Fibroblast of villous mesenchyme (primary cell): ENCODE measurements at places on chromosomes 6 and 20.

GRCh38 chr20:42212391-42212790, 594.2 kb upstream of the CHD6 start:
- DNase-seq, result no peak

GRCh38 chr6:34791164-34791700, 651 bp upstream of the BLTP3A start:
- DNase-seq, result peak; percentile 41

DNA sequence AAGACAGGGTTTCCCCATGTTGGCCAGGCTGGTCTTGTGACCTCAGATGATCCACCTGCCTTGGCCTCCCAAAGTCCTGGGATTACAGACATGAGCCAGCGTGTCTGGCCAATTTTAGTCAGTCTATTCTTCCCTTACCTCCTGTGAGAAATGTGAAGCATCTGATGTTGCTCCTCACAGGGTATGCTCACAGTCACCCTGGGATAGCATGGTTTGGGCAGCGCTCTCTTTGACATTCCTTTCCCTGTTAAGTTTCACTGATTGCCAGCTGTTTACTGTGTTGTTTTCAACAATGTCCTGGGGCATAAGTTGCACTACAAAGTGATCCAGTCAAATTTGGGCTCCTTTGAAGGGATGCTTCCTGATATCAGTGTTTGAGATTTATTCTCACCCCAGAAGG, 13.1 kb downstream of the CDC5L start:
- no peak for DNase-seq

GRCh38 chr20:36887752-36888090, 11.8 kb downstream of the TLDC2 start:
- no peak for DNase-seq

DNA sequence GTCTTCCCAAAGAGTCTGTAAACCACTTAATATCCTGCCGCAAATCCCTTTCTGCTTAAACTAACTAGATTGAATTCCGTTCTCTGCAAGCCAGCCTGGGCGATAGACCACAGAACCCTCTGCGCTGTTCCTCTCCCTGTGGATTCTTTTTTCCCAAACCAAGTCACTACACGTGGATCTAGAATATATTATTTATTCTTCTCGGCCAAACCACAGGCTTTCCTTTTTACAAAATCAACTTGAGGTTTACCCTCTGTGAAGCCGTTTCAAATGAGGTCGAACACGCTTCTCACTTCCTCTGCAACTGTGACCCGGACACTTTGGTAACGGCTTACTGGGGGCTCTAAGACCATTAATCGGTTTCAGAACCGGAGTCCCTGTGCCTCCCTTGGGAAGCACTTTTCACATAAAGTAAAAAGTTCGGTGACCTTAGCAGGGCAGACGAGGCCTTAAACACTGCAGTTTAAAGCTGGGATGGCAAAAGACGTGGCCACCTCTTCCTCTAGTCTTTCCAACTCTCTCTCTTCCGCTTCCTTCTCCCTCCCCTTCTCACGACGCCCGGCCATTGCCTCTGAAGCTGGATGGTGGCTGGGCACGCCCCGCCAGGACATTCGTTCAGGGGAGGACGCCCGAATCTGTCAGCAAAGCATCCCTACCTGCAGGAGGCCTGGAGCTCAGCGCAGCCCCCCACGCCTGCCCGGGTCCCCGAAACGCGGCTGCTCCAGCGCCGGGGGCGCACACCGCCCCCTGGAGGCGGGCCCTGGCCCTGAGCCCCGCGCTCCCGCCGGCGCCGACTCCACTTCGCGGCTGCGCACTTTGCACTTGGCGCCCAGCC, 55.0 kb upstream of the FOXC1 start:
- peak; percentile 25 for DNase-seq

DNA sequence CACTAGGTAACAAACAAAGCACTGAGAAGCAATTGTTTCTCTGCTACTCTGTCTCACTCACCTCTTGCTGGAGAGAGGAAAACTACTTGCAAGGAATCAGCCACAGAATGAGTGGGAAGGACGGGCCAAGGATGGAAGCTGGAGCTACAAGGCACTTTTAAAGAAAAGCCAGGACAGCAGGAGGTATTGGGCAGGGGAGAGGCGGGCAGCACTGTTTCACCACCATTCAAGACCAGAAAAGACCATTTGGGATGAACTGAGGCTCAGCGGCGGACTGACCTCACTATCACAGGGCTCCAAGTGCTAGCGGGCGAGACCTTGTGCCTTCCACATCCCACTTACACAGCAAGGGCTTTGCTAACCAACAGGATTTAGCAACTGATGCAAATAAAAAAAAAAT, 137.4 kb downstream of the IPCEF1 start:
- DNase-seq, result no peak

DNA sequence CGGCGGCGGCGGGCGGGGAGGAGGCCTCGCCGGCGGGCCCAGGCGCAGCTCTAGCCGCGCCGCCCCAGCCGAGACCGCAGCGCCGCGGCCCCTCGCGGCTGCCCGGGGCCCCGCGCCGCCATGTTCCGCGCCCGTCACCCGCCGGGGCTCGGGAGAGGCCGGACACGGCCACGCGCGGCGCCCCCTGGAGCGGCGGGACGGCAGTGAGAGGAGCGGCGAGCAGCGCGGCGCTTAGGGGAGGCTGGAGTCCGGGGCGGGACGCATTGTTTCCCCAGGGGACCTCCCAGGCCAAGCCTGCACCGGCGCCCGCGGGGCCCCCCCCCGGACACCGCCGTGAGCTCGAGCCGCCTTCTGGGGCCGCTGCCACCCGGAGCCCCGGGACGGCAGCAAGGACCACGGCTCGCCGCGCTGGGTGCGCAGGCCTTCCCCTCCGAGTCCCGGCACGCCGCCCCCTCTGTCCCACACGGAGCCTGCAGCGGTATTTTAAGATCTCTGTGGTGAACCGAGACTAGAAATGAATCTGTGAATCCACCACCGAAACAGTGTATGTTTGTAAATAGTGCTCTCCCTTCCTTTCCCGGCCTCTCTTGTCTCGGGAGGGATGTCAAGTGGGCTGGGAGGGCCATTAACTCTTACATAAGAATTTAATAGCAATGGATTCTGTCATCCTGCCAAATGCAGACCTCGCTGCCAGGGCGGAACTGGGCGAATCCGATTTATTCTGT, 424 bp upstream of the KIF13A start:
- DNase-seq, result peak; percentile 64

DNA sequence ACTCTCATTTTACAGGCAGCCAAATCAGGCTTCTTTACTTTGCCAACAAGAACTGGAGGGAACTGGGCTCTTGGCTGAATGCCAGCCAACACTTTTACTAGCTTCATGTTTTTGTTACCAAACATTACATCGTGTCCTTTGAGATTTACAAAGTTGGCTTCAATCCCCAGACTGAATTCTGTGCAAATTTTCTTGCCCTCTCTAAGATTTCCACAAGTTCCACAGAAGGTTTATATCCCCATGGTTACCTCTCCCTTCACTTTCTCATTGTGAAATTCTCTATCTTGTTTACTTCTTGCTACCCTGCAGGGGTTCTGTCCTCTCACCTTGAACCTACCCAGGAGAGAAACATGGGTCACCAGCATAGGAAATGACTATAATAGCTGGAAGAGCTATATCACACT, 37.6 kb upstream of the PLCB1 start:
- peak; percentile 67 for DNase-seq

GRCh38 chr20:44217342-44218092, 6.9 kb upstream of the OSER1 start:
- peak; percentile 67 for DNase-seq

GRCh38 chr20:46872328-46873211, 22.1 kb upstream of the EYA2 start:
- DNase-seq, result peak; percentile 15

GRCh38 chr6:98833057-98833306, 1.4 kb upstream of the POU3F2 start:
- DNase-seq, result no peak

GRCh38 chr20:59165396-59165795, 1.8 kb downstream of the ZNF831 start:
- no peak for DNase-seq

GRCh38 chr20:40606660-40607059, 82.4 kb downstream of the MAFB start:
- DNase-seq, result no peak

- DNase-seq, result no peak
Observed at GRCh38 chr6:43058531-43058930, 703 bp downstream of the MRPL2 start.
